Stimulated activated CD4-positive, alpha-beta T cell treated with anti-CD3 and anti-CD28 coated beads, TNF-alpha, amount 100 ng/mL, for 4 hours (primary cell): ENCODE measurements at places on chromosomes 3 and 15.

- no peak for DNase-seq
Measured at GRCh38 chr15:93088200-93088980, 621 bp downstream of the RGMA start.

GRCh38 chr15:25741256-25741580, 121.9 kb downstream of the ATP10A start:
- no peak for DNase-seq

GRCh38 chr3:117910820-117911521, 1123.7 kb downstream of the IGSF11 start:
- DNase-seq = no peak

GRCh38 chr3:99681512-99681911, 43.1 kb downstream of the COL8A1 start:
- DNase-seq = no peak

- no peak for DNase-seq
Measured at GRCh38 chr3:149494022-149494758, 19.7 kb downstream of the TM4SF4 start.
